Breast epithelium (tissue), 4 donors: ENCODE measurements at places on chromosomes 2 and 18. TPM values are rescaled to one million over a fixed set of nuclear protein-coding genes. Genes with fewer than 3 reads are reported as not detected.

- H3K27ac ChIP-seq, result peak overlapping the region; percentile 4
- no peaks in the 10 kb centered on the region for H3K27me3 ChIP-seq
- no peak for DNase-seq
- no peak overlapping the region for H3K4me3 ChIP-seq
- no peaks in the 10 kb centered on the region for H3K36me3 ChIP-seq
- no peaks in the 10 kb centered on the region for H3K4me1 ChIP-seq
These were observed 40.6 kb downstream of the GREB1 start for GRCh38 chr2:11574176-11575046.

DNA sequence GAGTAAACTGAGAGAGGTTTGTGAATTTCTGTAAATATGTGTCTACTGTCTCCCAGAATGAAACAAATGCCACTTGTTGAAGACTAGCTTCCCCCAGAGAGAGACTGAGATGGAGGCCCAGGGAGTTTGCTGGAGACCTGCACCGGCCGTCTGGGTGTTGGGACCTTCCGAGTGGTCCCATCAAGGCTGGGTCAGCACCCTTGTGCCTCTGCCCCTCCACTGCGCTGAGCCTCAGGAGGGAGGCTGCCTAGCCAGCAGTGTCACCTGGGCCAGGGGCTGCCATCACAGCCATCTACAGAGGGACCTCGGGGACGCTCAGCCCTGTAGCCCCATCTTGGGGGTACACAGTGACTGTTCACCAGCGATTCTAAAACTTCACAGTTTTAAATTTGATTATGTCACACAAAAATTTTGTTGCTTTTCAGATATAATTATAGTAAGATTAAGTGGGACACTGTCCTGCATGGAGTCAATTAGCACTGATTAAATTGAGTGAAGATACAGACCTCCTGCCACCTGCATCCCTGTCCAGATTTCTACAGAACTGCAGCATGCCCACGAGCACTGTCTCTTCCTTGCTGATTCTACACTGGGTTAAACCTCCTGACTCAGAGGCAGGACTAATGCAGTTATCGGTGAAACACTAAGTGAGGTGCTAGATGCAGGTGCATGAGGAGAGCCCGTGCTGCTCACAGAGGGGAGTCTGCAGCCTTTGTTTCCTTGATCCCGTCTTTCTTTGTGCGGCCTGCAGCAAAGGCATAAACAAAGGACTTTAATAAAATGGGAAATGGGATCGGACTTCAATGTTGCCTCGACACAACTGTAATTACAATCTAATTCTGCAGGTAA lies 50.5 kb downstream of the TMEM18 start:
- H3K27me3 ChIP-seq, result no peaks in the 10 kb centered on the region
- H3K4me1 ChIP-seq, result no peaks in the 10 kb centered on the region
- DNase-seq, result no peak
- H3K36me3 ChIP-seq, result no peaks in the 10 kb centered on the region

GRCh38 chr18:79523736-79524180 lies 128.0 kb downstream of the NFATC1 start:
- no peak for DNase-seq
- H3K36me3 ChIP-seq, result no peaks in the 10 kb centered on the region
- H3K4me1 ChIP-seq, result no peaks in the 10 kb centered on the region
- no peaks in the 10 kb centered on the region for H3K27me3 ChIP-seq

DNA sequence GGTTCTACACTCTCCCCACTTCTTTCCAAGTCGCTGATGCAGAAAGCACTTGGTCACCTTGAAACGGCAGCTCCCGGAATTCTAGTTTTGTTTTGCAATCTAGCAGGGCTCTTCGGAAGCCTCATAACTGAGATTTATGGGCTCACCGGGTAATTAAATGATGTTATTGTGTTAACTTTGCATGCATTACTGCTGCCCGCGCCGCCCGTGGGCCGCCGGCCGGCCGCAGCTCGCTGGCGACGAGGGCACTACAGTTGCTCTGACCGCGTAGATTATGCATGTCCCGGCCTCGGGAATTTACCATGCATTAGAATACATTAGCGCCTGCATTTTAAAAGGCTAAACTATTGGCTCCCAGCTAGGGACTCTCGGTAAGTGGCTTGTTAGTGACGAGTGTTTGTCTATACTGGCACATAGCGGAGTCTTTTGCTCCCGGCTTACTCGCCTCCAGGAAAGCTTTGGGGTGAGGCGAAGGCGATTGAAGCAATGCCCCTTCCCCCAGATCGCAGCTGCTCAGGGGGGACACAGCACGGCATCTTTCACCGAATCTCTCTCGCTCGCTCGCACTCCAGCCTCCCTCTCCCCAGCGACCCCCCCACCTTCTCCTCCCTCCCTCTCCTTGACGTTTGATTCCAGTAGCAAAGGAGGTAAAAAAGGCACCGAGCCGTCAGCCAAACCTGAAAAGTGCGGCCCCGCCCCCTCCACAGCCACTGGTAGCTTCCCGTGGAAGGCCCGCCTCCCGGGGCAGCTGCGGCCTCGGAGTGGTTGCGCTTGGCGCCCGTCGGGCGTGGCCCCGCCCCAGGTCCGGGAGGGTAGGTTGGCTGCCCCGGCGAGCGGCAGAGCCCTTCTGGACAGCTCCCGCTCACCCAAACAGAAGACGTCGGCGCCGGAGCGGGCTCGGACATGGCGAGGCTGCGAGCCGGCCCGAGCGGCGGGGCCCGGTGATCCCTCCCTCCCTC lies at the start of gene ONECUT2:
Gene ONECUT2 (plus strand): TSS at position 839 of the 959 bp plus-strand sequence. CDS start 343 bp downstream, outside the sequence.
- H3K27me3 ChIP-seq, result peaks cover 6% of the 10 kb centered on the region
- no peaks in the 10 kb centered on the region for H3K36me3 ChIP-seq
- peaks cover 15% of the 10 kb centered on the region for H3K4me1 ChIP-seq
- peak within 1 kb of the TSS; percentile 56 for H3K4me3 ChIP-seq
- DNase-seq, result peak; percentile 93
- no peak within 1 kb of the TSS for H3K27ac ChIP-seq

Gene LANCL1
- 43.7 TPM for total RNA-seq

Gene YIPF4
- 44.5 TPM for total RNA-seq

Gene TSPYL6
- not detected for total RNA-seq

Gene RAB6C
- 1.6 TPM for total RNA-seq
